ENCODE measurements at places on chromosomes 12 and 14. TPM values are rescaled to one million over a fixed set of nuclear protein-coding genes. Genes with fewer than 3 reads are reported as not detected.

Gene EML1
- total RNA-seq = 17.9 TPM

Gene FAM186B
- 1.4 TPM for total RNA-seq

Gene PABPN1
- 60.3 TPM for total RNA-seq

Gene TAS2R46
- total RNA-seq = not detected

Gene PPP1R1A
- total RNA-seq = not detected

Gene TMED10
- 363 TPM for total RNA-seq

Gene A2M
- 60.6 TPM for total RNA-seq

Gene TMEM52B
- not detected for total RNA-seq

Gene SERPINA10
- total RNA-seq = not detected

Gene INSM2
- not detected for total RNA-seq

Gene PTPN11
- total RNA-seq = 71.5 TPM

Gene PTPRR
- total RNA-seq = 0.25 TPM

Gene CCDC91
- total RNA-seq = 17.2 TPM

Gene AKAP3
- total RNA-seq = 0.22 TPM

Gene C14orf180
- not detected for total RNA-seq

Gene CNTN1
- total RNA-seq = 0.51 TPM

Gene ETFBKMT
- 1.8 TPM for total RNA-seq

Gene SERPINA1
- total RNA-seq = not detected

Gene PAX9
- total RNA-seq = not detected

Gene PCED1B
- 3.5 TPM for total RNA-seq

Gene ARHGEF40
- 68.3 TPM for total RNA-seq

Gene PMEL
- 0.13 TPM for total RNA-seq

Gene FAM177A1
- total RNA-seq = 56.4 TPM

Gene NOXRED1
- total RNA-seq = not detected

Gene CCDC175
- not detected for total RNA-seq

Gene KRT71
- not detected for total RNA-seq

Gene SOAT2
- total RNA-seq = not detected

Gene P2RX7
- 0.54 TPM for total RNA-seq

Gene RND1
- not detected for total RNA-seq

Gene MLXIP
- 6.4 TPM for total RNA-seq

Gene ZNF740
- 6.5 TPM for total RNA-seq

Gene OR6S1
- total RNA-seq = not detected

Gene OS9
- 215 TPM for total RNA-seq

Gene FGD4
- 3.5 TPM for total RNA-seq

Gene RNASE7
- total RNA-seq = not detected

Gene SLC10A1
- not detected for total RNA-seq

Gene SRRM4
- total RNA-seq = not detected

Gene SSPN
- 12.5 TPM for total RNA-seq

Measured in GM23248 (cell line).